ENCODE measurements at places on chromosomes 4 and X. TPM values are rescaled to one million over a fixed set of nuclear protein-coding genes. Genes with fewer than 3 reads are reported as not detected.

SUPT20HL2 gene
- not detected for total RNA-seq

ADAD1 gene
- not detected for total RNA-seq

PRRG3 gene
- 14.7 TPM for total RNA-seq

CLIC2 gene
- total RNA-seq = 21.6 TPM

TMEM35A gene
- 1.0 TPM for total RNA-seq
